ENCODE measurements at places on chromosomes 16 and 17. TPM values are rescaled to one million over a fixed set of nuclear protein-coding genes. Genes with fewer than 3 reads are reported as not detected.

The GOT2 gene
- 70.6 TPM for total RNA-seq

The TPSD1 gene
- total RNA-seq, result 10.3 TPM

The OR1A1 gene
- total RNA-seq, result not detected

GRCh38 chr17:17350491-17351355, 47.5 kb downstream of the NT5M start:
- no peak for DNase-seq

DNA sequence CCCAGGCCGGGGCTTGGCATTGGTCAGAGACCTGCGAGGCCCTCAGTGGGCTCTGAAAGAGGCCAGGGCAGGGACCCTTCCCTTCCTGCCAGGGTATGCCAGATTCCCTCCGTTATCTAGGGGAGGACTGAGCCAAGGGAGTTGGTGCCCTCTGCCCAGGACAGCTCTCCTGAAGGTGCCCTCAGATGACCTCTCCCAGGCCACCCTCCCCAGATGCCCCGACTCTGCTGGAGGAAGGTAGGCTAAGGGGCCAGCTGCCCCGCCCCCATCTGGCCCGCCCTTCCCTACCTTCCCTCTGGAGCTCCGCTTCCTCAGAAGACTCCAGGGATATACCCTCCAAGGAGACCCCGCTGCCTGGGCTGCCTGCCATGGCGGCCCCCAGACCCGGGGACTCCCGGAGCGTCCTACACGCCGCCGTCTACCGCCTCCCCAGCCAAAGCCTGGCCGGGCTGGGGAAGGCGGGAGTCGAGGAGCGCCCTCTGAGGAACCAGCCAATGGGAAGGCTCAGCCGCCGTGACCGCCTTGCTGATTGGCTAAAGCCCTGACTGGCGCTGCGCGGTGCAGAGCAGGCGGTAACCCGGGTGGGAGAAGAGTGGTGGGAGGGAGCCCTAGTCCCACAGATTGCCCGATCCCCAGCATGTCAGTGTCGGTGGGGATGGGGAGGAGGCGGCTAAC, 7.0 kb downstream of the MPP2 start:
- peak; percentile 68 for DNase-seq

Data from Peyer's patch (tissue), 4 donors.